Gastrocnemius medialis (tissue), 4 donors: ENCODE measurements at places on chromosomes 7 and 10.

DNA sequence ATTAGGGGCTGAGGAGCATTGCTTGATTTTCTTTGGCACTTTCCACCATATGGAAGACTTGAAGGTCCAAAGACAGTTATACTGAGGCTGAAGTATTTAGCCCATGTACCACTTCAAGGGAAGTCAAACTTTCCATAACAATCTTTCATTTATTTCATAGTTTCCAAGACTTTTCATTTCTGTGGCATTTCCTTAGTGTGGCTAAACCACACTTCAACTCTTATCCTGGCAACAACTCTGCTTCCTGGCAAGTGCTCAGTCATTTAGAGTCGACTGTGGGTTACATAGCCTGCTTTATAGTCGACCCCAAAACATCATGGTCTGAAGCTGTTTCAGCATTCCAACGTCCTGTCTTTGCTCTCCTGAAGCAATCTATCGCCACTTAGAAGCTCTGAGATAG is 343.0 kb upstream of the SEMA3D start:
- no peaks in the 10 kb centered on the region for H3K4me1 ChIP-seq
- no peak for DNase-seq
- no peak overlapping the region for H3K4me3 ChIP-seq

- no peak overlapping the region for H3K27ac ChIP-seq
- DNase-seq = no peak
- peaks cover 10% of the 10 kb centered on the region for H3K36me3 ChIP-seq
- no peak overlapping the region for H3K4me3 ChIP-seq
- no peaks in the 10 kb centered on the region for H3K27me3 ChIP-seq
Measured at GRCh38 chr7:24851786-24852185, 94.5 kb upstream of the GSDME start.

DNA sequence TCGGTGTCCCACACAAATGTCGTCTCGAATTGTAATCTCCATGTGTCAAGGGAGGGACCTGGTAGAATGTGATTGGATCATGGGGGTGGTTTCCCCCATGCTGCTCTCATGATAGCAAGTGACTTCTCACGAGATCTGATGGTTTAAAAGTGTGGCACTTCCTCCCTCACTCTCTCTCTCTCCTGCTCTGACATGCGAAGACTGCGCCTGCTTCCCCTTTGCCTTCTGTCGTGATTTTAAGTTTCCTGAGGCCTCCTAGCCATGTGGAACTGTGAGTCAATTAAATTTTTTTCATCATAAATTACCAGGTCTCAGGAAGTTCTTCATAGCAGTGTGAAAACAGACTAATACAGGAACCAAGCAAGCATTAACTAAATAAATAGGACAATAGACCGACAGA is 229.1 kb downstream of the GFRA1 start:
- DNase-seq = no peak
- H3K27ac ChIP-seq = no peak overlapping the region
- peaks cover 5% of the 10 kb centered on the region for H3K4me1 ChIP-seq
- H3K27me3 ChIP-seq = no peaks in the 10 kb centered on the region
- no peak overlapping the region for H3K4me3 ChIP-seq

DNA sequence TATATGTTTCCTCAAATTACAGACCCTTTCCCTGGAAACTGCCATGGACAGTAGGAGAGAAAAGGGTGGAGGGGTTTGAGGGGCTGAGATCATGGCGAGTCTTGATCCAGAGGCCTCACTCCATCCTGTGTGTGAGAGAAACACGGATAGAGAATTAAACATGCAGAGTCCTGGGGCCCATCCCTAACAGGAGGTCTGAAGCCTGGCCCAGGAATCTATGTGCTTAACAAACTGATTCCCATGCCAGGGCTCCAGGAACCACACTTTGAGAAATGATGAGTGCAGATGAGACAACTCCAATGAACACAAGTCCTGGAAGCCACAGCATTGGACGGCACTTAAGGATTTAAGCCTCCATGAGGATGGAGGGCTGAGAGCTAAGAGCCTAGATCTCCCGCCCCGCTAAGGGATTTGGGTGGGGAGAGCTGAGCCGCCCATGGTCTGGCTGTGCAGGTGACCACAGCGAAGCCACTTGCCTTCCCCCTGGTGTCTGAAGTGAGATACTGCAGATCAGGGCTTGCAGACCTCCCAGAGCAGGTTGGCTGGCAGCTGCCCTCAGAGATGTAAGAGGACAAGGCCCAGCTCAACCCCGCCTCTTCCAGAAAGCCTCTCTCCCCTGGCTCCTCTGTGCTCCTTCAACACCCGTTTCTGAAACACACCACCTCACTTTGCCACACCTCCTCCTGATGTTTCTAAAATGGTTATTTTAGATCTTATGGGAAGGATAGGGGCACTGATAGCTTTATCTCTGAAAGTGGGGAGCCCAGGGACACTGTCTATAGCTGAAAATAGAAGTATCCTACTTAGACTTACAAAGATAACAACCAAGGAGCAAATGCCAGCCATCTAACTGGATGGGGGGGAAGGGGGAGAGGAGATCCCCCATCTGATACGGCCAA is 24.8 kb upstream of the EIF5AL1 start:
- H3K36me3 ChIP-seq = no peaks in the 10 kb centered on the region
- H3K4me1 ChIP-seq = peaks cover 8% of the 10 kb centered on the region
- DNase-seq = peak; percentile 67
- no peak overlapping the region for H3K4me3 ChIP-seq

GRCh38 chr10:133110133-133110532 is 22.4 kb downstream of the ADGRA1 start:
- peak overlapping the region; percentile 78 for H3K27ac ChIP-seq
- no peaks in the 10 kb centered on the region for H3K36me3 ChIP-seq
- H3K27me3 ChIP-seq = no peaks in the 10 kb centered on the region
- H3K4me3 ChIP-seq = no peak overlapping the region
- peaks cover 14% of the 10 kb centered on the region for H3K4me1 ChIP-seq
- DNase-seq = peak; percentile 86

DNA sequence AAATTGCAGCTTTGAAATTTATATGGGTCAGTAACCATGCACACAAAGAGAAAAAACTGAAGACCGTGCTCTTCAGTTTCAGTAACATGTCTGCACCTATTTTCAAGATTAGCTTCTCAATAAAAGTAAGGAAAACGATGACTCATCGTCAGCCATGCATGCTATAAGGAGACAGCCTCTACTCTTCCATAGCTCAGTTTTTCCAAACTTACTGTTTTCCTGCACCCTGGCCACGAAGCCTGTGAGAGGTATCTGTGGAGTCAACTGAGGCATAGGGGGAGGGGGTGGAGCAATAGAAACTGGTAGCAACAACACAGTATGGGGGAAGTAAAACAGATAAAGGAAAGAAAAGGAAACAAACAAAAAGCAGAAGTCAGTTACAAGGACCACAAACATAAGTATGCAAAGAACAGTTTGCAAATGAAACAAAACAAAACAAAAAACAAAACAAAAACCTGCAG is 58.0 kb downstream of the PDSS1 start:
- H3K36me3 ChIP-seq = no peaks in the 10 kb centered on the region
- H3K4me1 ChIP-seq = no peaks in the 10 kb centered on the region
- no peaks in the 10 kb centered on the region for H3K27me3 ChIP-seq
- H3K4me3 ChIP-seq = no peak overlapping the region
- DNase-seq = no peak

- H3K4me3 ChIP-seq = no peak overlapping the region
- peaks cover 10% of the 10 kb centered on the region for H3K4me1 ChIP-seq
- H3K27me3 ChIP-seq = no peaks in the 10 kb centered on the region
- no peaks in the 10 kb centered on the region for H3K36me3 ChIP-seq
Measured at GRCh38 chr10:28215930-28216329, 86.9 kb downstream of the MPP7 start.

DNA sequence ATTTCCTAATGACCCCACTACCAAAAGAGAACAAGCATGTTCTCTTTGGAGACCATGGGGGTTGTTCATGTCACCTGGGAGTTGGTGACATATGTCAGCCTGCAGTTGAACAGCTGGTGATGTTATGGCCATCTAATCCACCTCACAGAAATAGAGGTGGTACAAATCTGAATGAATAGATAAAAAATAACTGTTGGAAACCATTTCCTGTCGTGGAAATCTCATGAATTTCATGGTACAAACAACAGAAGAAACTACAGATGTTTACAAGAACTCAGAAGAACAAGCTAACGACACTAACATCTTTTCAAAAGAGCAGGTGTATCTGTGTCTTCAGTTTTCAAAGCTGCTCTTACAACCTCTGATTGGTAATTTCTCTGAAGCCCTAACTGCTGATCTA is 81.3 kb downstream of the RAPGEF5 start:
- no peaks in the 10 kb centered on the region for H3K36me3 ChIP-seq
- H3K27me3 ChIP-seq = no peaks in the 10 kb centered on the region
- H3K4me3 ChIP-seq = no peak overlapping the region
- no peak overlapping the region for H3K27ac ChIP-seq
- DNase-seq = no peak

DNA sequence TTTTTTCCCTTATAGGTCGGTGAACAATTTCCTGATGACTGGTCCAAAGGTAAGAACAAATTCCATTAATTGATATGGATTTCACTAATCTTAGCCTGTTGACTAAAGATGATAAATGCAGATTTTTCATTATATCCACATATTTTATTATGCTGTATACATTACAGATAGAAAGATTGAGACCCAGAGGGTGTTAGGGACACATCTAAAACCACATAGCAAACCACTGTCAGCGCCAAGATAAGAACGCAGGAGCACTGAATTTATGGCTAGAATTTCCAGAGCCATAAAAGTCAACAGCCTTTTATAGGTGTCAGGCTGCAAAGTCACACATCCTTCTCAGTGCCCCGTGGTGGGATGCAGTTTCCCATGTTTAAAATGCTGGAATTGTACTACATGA is 16.2 kb downstream of the WNT8B start:
- no peaks in the 10 kb centered on the region for H3K36me3 ChIP-seq
- H3K27ac ChIP-seq = no peak overlapping the region
- no peak for DNase-seq
- H3K27me3 ChIP-seq = peaks cover 19% of the 10 kb centered on the region
- H3K4me3 ChIP-seq = no peak overlapping the region

DNA sequence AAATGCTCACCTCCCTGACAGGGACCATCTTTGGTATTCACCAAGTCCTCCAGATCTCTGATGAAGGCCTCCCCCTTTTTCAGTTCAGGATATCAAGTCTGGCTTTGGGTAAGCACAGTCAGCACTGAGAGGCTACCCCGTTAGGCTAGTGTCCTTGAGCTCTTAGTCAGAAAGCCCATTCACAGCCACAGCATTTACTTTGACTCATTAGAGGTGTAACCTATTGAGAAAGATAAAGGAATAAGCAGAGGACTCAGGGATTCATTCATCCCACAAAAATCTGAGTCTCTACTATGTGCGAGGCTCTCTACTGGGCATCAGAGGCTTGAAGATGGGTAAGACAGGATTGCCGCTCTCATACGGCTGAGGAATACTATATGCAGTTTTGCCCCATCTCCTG is 14.0 kb upstream of the RAMP3 start:
- H3K36me3 ChIP-seq = no peaks in the 10 kb centered on the region
- no peak for DNase-seq
- no peak overlapping the region for H3K27ac ChIP-seq
- H3K27me3 ChIP-seq = no peaks in the 10 kb centered on the region
- H3K4me1 ChIP-seq = no peaks in the 10 kb centered on the region

GRCh38 chr10:78278058-78278404 is 244.4 kb downstream of the RPS24 start:
- no peaks in the 10 kb centered on the region for H3K36me3 ChIP-seq
- peaks cover 24% of the 10 kb centered on the region for H3K4me1 ChIP-seq
- peak; percentile 99 for DNase-seq
